ENCODE measurements at places on chromosomes 2 and 18.

DNA sequence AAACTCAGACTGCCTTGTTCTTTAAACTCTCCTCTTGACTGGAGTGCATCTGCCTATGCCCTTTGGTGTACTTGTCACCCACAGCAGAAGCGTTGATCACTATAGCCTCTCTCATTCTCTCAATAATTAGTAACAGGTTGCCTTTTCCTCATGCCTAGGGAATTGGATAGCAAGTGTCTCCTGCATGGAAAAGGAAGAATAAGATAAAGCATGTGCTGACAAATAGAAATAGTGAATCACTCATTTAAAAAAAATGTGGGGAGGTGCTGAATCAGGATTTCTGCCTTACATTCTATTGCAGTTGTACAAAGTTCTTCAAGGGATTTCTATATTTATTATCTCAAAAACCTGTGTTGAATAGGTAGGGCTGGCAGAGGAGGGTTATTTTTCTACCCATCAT is 323.0 kb downstream of the TXNL1 start:
- DNase-seq = no peak

DNA sequence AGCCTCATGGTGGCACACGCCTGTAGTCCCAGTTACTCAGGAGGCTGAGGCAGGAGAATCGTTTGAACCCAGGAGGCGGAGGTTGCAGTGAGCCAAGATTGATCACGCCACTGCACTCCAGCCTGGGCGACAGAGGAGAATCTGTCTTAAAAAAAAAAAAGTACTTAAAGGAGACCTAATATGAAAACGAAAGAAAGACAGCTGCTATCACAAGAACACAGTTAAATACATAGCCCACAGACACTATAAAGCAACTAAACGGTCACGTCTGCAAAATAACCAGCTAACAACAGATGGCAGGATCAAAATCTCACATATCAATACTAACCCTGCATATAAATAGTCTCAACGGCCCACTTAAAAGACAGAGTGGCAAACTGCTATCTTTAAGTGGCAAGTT is 43.9 kb upstream of the TACR1 start:
- DNase-seq = no peak

DNA sequence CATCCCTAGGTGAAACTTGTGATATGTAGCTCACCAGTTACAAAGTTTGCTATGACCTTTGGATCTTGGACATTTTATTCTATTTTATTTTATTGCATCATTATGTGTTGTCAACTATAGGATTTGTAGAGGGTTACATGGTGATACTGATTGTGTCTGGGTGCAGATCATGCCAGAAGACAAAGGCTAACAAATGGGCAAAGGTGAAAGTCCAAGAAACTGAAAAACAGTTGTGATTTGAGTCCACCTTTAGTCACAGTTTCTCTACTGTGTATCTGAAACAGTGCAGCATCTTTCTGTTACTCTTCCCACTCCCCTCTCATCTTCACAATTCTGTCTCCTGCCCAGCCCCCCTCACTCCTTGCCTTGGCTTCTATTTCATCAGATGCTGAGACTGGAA is 111.9 kb upstream of the LYPD6 start:
- DNase-seq = no peak

DNA sequence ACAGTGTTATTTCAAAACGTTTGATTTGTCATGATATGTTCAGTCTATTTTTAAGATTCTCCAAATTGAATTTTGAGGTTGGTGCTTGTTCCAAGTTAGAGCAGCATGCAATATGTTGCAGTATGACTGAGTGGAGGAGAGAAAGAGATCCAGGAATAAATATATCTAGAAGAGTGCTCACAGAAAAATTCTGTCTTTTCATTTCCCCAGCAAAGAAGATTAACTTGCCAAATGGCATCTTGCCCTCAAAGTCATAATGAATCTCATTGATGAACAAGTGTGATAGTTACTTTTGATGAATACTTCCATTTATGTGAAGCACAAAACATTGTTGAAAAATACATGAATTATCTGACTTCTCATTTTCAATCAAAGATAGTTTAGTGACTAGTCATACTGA is 95.9 kb downstream of the KCNJ3 start:
- no peak for DNase-seq

GRCh38 chr18:79987566-79987965 is 797 bp downstream of the TXNL4A start:
- no peak for DNase-seq

All from NCI-H2081 (cell line).